Activated naive CD4-positive, alpha-beta T cell treated with anti-CD3 and anti-CD28 coated beads for 36 hours (primary cell): ENCODE measurements at places on chromosomes 5 and 9. TPM values are rescaled to one million over a fixed set of nuclear protein-coding genes. Genes with fewer than 3 reads are reported as not detected.

DNA sequence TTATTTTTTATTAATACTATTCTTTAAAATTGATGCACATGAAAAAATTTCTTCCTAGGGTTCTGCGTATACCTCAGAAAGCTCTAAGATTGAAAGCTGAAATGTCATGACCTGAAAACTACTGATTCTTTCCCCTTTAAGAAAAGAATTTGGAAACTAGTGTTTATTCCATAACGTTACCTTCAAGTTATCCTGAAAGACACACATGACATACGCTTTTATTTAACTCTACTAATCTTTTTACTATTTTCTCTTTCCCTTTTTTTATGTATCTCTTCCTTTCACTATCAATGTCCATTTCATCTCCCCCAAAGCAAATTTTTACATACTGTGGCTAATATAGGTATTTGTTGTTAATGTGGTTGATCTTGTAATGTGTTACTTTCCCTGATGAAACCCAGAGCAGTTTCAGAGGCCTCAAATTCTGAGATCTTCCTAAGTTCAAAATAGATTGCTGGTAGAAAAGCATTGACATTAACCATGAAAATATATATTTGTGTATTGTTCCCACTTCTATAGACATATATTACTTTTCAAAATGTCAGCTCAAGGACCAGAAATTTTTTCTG lies 7.4 kb downstream of the NIPBL start:
- no peak for DNase-seq

DNA sequence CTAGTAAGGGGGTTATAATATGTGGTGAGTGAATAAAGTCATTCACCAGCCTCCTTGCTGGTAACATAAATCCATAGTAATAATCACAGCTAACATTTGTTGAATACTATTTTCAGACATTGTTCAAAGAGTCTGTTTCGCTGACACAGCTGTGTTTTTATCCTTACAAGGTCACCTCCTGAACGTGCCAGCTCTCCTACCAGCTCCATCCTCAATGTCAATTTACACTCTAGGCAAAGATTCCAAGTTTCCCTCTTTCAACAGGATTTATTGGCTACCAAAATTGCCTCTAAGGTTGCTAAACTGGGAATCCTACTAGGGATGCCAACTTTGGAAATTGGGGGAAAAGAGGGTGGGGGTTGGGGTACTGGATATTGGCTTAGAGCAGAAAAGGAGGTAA lies 30.7 kb upstream of the SMC5 start:
- no peak for DNase-seq

- DNase-seq: peak; percentile 39
Measured at GRCh38 chr5:65102976-65103711, 334.4 kb downstream of the CWC27 start.

- no peak for DNase-seq
Measured at GRCh38 chr9:77839459-77840140, 191.5 kb upstream of the GNA14 start.

ADAMTSL1 gene
- not detected for total RNA-seq

SLC6A19 gene
- total RNA-seq: not detected

ERCC8 gene
- 7.8 TPM for total RNA-seq

ACTBL2 gene
- total RNA-seq: not detected
